Skin of body (tissue), 3 donors: ENCODE measurements at places on chromosomes 1 and 21. TPM values are rescaled to one million over a fixed set of nuclear protein-coding genes. Genes with fewer than 3 reads are reported as not detected.

Gene LMNA
- 429 TPM for total RNA-seq

Gene LORICRIN
- 39.6 TPM for total RNA-seq

Gene RSPO1
- 10.4 TPM for total RNA-seq

Gene ARID4B
- total RNA-seq = 62.9 TPM

DNA sequence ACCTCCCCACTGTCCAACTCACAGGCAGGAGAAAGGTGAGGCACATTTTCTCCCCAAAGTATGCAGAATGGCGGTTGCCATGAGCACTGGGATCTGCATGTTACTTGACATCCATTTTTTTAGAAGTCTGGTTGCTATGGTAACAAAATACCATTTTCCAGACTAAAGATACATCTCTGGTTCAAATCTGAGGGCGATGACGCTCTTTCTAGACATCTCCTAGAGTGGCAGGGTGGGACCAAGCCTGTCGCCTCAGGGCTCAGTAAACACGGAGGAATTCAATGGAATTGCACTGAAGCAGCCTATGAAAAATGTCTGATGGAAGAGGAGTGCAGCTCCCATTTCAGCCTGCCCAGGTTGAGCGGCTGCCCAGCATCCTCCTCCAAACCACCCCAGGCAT, 21.5 kb upstream of the FAM43B start:
- no peak for DNase-seq

GRCh38 chr1:204076891-204077290, 4.0 kb downstream of the SOX13 start:
- no peak for DNase-seq

GRCh38 chr1:207820568-207821463, 69.0 kb downstream of the CD46 start:
- no peak for DNase-seq

- no peak for DNase-seq
These were observed 111.0 kb downstream of the PTPN14 start for GRCh38 chr1:214440219-214440965.

GRCh38 chr1:41313661-41314131, 47.5 kb upstream of the FOXO6 start:
- no peak for DNase-seq

DNA sequence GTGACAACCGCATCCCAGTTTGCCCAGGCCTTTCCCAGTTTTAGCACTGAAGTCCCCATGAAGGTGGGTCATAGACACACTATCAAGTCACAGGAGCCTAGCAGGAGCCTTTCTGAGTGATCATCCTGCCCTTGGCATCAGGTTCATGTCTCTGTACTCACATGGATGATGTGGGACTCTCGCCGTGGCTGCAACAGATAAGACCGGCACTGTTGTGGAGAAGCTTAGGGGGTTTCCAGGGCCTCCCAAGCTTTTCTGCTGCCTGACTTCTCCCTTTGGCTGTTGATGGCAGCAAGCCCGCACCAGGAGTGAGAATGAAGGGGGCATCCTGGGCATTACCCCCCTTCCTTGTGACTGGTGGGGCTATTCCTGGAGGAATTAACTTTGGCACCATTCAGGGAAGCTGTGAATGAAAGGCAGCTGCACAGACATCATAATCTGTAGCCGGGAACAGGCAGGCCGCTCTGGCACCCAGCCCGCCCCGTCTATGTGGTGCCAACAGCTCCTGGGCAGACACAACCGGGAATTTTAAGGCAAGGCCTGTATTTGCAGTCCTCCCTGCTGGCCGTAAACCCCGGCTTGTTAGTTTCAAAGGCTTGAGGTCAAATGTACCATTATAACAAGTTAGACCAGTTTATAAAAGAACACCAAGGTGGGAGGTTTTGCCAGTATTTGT, 148.6 kb downstream of the HUNK start:
- DNase-seq = no peak
